ENCODE measurements at places on chromosomes 4 and X. TPM values are rescaled to one million over a fixed set of nuclear protein-coding genes. Genes with fewer than 3 reads are reported as not detected.

The GRIA3 gene
- total RNA-seq = 0.18 TPM

The SUPT20HL2 gene
- total RNA-seq = not detected

The FUNDC1 gene
- 9.6 TPM for total RNA-seq

The PCSK1N gene
- 1.4 TPM for total RNA-seq

The MBTPS2 gene
- total RNA-seq = 16.4 TPM

The SMARCA1 gene
- 31.1 TPM for total RNA-seq

The PABPC1L2B gene
- not detected for total RNA-seq

The COL25A1 gene
- not detected for total RNA-seq

The CCDC149 gene
- total RNA-seq = 5.7 TPM

The SLC25A43 gene
- 14.9 TPM for total RNA-seq

The IL1RAPL2 gene
- 0.36 TPM for total RNA-seq

The ARHGAP6 gene
- total RNA-seq = 19.8 TPM

The FSTL5 gene
- total RNA-seq = not detected

The PDZD11 gene
- total RNA-seq = 69.0 TPM

The KCNIP4 gene
- not detected for total RNA-seq

The TCEAL4 gene
- total RNA-seq = 148 TPM

The GRPEL1 gene
- total RNA-seq = 44.6 TPM
